ENCODE measurements at places on chromosomes 12 and 14.

GRCh38 chr12:92362126-92362525 is 216.5 kb upstream of the BTG1 start:
- no peak for DNase-seq

- DNase-seq: no peak
Measured at GRCh38 chr14:101556566-101557320, 4.6 kb upstream of the DIO3 start.

GRCh38 chr14:100741966-100742365 is 15.3 kb downstream of the DLK1 start:
- no peak for DNase-seq

- DNase-seq: no peak
Measured at GRCh38 chr12:60844101-60844500, 1248.3 kb downstream of the SLC16A7 start.

GRCh38 chr12:50734409-50735263 is 29.3 kb upstream of the ATF1 start:
- no peak for DNase-seq

DNA sequence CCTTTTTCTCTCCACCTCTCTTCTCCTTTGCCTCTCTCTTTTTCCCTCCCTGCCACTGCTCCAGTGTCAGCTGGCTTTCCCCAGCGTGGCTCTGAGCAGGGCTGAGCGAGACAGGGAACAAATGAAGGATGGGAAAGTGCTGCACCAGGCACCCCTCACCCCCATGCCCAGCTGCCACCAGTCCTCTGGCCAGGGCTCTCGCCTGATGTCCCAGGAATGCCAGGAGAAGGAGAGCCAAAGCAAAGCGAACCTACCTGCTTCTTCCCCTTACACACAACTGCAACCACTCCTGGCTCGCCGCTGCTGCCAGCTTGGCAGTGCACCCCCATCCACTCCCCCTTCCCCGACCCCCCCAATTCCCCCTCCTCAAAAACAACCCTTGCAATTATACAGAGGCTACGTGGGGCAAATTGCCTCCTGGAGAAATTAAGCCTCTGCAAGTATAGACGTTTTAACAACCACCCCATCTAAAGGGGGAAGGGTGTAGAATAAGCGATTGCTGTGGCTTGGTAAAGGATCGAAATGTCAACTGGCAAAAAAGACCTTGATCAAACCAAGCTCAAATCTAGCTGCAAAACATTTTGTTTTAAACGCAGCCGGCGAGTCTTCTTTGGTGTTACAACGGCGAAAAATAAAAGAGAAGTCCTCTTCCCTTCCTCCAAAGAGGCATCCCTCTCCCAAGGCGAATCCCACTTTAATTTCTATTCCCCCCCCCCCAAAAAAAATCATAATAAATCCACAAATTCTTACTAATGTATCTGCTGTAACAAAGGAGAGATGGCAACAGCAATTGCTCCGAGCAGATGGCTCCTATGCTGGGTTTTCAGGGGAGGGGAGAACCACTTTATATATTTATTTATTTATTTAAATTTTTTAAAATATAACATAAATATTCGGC is 2.9 kb downstream of the BCL11B start:
- DNase-seq: no peak
